GM23338 (cell line): ENCODE measurements at places on chromosomes 5 and 9. TPM values are rescaled to one million over a fixed set of nuclear protein-coding genes. Genes with fewer than 3 reads are reported as not detected.

Gene FCN1
- total RNA-seq = not detected in 2 replicates

Gene ECSCR
- total RNA-seq = 1.2 and 2.2 TPM in 2 replicates

Gene PTGS1
- 1.0 and 1.3 TPM in 2 replicates for total RNA-seq

Gene ARID3C
- total RNA-seq = 0.49 TPM in 1 of 2 replicates, not detected in the other

Gene GRXCR2
- total RNA-seq = not detected in 2 replicates

Gene GKAP1
- total RNA-seq = 3.6 and 4.0 TPM in 2 replicates

Gene ZSWIM6
- total RNA-seq = 6.0 and 6.6 TPM in 2 replicates

Gene GDNF
- total RNA-seq = 0.17 TPM in 1 of 2 replicates, not detected in the other

Gene MUSK
- not detected in 2 replicates for total RNA-seq

Gene SLC6A7
- total RNA-seq = not detected in 2 replicates
